ENCODE measurements at places on chromosomes 16 and 17.
A peak's percentile ranks its signal among the peaks of the same experiment; 100 is the strongest.

DNA sequence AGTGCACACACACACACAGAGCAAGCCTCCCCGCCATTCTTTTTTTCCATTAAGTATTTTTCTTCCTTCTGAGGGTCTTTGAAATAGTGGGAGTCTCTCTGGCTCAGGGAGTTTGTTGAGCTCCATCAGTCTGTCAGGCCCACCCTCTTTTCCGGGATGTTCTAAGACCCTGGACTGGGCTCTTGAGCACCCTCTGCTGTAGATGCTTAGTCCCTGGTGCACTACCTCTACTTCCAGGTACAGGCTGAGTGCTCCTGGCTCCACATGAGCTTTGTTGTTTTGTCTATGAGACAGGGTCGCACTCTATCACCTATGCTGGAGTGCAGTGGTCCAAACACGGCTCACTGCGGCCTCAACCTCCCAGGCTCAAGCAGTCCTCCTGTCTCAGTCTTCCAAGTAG lies 20.7 kb downstream of the LIMD2 start:
- DNase-seq, result no peak

DNA sequence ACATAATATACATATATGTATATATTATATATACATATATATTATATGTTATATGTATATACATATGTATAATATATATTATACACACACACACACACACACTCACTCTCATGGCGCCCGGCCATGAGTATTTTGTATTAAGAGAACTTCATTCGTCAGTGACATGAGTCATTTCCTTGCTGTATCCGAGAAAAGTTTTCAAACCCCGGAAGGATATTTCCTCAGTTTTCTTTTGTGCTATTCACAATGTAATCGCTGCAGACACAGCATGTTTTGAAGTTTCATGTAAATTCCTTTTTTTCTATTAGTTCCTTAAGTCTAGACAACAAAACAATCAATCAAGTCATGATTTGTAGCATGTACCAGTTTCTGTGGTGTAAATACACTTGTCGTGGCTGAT lies 33.3 kb downstream of the OR1D5 start:
- DNase-seq, result peak; percentile 17

DNA sequence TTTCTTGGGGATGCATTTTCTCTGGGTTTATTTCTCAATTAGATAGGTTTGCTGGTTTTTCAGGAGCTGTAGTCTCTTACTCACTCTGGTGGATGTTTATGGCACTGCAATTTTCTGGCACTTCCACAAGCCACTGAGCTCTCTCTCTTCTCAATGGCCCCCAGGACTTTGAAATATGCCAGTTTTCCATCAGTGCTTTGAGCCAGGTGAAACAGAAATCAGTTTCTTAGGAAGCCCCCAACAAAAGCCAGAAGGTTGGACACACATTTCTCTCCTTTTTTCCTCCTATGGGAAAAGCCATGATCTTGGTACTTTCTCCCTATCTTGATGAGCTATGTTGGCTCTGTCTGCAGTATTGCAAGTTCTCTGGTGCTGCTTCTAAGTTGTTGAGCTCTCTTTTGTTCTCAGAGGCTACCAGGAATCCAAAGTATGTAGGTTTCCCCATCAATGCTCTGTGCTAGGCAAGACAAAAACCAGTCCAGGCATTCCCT lies 90.7 kb upstream of the SMIM36 start:
- no peak for DNase-seq

- no peak for DNase-seq
Observed at GRCh38 chr16:87847467-87847784, 21.9 kb downstream of the SLC7A5 start.

- no peak for DNase-seq
Observed at GRCh38 chr17:43840814-43841213, 6.2 kb upstream of the CD300LG start.

- no peak for DNase-seq
Observed at GRCh38 chr17:49899191-49899485, 51.3 kb upstream of the TAC4 start.

GRCh38 chr16:69309316-69309715 lies 1.8 kb upstream of the VPS4A start:
- DNase-seq, result no peak

DNA sequence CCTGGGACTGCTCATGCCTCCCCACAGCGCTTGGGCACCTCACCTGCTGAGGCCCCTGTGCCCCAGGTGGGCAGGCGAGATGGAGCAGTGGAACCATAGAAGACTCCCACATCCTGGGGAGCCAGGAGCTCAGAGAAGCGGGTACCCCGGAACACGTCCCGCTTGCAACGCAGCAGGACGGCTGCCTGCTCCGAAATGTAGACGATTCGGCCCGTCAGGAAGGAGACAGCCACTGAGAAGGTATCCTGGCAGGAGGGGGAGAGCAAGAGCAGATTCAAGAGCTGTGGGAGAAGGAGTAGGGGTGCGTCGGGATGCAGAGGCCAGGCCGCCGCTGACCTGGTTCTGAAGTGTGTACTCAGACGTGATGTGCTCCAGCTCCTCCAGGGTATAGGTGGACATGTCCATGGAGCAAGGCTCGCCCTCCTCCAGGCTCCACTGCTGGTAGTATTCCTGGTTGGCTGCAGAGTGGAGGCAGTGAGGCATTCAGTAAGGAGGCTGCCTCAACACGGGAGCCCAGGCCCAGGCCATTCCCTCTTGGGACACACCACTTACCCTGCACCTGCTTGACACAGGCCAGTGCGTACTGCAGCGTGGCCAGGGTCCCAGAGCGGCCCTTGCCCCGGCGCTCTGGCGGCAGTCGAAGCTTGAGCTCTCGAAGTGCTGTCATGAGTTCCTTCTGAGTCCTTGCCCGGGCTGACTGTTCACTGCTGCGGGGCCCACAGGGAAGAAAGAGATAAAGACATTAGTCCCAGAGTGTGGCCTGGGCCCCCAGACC lies 2.6 kb downstream of the PER1 start:
- DNase-seq, result no peak

DNA sequence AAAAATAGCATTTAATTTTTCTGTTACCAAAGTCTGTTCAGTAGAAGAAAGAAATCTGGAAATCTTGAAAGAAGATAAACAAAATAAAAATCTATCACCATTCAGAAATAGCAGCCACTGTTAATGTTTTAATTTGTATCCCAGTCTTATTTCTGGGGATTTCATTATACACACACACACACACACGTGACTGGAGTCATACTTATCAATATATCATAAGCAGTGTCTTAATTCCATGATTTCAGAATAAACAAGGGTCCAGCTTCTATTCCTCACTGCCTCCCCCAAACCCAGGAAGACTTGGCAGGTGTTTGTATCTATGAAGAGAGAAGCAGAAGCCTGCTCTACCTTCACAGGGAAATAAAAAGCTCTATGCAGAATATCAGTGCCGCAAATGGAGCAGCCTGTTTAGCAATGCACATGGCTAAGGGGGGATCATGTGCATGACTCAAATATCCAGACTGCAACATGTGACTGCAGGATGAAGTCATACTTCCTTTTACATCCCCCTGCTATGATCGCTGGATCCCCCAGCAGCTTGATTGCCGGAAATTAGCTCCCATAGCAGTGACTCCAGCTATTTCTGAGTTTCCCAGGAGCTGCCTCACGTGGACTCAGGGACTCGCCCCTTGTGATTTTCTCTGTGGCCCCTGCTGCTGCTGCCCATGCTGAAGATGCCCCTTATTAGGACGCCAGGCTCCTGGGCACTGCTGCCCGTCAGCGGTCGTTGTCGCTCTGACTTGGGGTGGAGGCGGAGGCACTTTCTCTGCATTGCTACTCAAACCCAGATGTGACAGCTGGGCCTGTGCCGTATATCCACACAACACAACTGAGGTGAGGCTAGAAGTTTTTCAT lies 341.0 kb downstream of the CPPED1 start:
- DNase-seq, result no peak

GRCh38 chr17:41264599-41264998 lies 579 bp upstream of the KRTAP9-6 start:
- no peak for DNase-seq

DNA sequence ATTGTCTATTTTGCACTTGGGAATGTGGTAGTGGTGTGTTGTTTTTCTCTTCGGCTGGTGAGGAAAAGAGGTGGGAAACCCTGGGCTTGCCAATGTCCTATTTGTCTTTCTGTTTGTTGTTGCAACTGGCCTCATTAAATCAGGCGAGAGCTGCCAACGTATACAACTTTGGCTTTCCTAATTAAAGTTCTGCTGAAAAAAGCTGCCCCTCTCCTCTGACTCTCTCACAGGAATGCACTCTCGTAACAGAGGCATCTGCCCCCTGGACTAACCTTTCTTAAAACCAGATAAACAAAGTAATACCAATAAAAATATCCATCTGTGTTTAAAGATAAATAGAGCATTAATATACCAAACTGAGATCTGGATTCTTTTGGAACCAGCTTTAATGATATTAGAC lies 7.8 kb downstream of the CDRT15 start:
- no peak for DNase-seq

DNA sequence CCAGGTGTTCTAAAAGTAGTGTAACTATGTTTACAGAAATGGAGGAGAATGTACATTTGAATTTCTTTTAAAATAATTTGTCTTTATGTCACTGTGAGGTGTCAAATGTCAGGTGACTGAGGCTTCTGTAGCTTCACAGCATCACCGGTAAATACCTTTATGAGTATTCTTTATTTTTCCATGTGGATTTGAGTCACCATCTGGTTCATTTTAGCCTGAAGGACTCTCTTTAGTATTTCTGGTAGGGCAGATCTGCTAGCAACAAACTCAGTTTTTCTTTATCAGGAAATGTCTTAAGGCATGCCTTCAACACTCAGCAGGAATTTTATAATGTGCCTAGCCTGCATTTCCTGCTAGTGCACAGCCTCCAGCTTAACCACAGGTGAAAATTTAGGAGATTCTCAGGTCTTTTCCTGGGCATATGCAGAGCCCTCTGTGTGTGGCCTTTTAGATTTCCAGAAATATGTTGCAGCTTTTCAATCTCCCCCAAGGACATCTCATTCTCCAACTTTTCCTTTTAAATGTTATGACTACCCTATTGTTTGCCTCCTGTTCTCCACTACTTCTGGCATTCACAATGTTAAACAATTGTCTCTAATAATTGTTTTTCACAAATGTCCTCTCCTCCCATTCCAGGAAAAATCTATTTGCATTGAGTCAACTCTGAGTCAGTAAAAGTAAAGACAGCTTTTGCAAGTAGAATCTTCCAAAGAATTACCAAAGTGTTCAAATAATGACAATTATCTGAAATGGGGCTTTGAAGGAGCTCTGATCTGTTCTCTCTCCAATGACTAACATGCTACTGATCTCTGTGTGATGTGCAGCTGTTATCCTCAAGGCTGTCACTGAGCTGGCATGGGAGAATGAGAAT lies 239.4 kb upstream of the CPHXL start:
- no peak for DNase-seq

GRCh38 chr17:1227917-1228780 lies 42.1 kb upstream of the BHLHA9 start:
- no peak for DNase-seq

DNA sequence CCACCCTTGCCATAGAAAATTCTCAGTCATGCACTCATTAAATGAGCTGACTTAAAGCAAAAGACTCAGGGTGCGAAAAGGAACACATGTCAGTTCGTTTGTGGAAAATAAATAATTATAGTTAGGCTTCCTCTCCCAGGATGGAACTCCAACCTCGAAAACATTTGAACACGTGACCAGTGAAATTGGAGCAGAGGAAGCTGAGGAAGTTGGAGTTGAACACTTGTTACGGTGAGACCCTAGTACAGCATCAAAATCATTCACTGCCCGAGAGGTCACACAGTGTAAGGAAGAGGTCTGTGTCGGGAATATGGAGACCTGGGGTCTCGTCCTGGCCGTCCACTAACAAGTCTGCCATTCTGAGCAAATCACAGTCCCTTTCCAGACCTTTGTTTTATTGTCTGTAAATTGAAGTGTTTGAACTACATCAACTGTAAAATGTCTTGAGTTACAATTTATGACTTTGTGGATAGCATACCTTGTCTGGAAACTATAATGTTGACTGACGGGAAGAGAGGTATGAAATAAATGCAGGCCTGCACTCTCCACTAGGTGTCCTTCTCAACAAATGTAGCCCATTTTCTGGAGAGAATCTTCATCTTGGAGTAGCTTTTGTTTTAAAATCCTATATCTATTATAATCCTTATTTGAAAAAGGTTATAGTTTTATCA lies 7.7 kb downstream of the PSMD7 start:
- no peak for DNase-seq

- no peak for DNase-seq
Observed at GRCh38 chr16:30456302-30456701, 10.6 kb upstream of the SEPHS2 start.

- DNase-seq, result no peak
Observed at GRCh38 chr16:635573-636205, 416 bp downstream of the METTL26 start.

DNA sequence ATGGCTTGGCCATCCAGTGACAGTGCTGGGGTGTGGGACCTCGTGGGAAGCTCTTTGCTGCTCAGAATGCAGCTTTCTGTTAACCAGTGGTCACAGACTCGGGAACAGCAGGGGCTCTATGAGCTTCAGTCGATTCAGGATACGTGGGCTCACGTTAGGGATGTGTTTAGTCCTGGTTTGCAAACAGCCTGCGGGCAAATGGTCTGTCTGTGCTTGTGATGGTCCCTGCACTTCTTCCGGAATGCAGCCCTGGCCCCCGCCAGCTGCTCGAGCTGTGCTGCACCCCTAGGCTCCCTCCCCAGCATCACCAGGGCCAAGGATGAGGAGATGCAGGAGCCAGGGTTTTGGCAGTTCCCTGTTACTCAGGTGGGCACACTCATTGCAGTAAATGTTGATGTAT lies 172.8 kb upstream of the CHMP6 start:
- no peak for DNase-seq

GRCh38 chr17:40499551-40500189 lies 1.8 kb downstream of the TNS4 start:
- DNase-seq, result no peak

- DNase-seq, result no peak
Observed at GRCh38 chr16:27198451-27199234, 4.7 kb upstream of the KDM8 start.

- no peak for DNase-seq
Observed at GRCh38 chr16:55672471-55672870, 16.7 kb downstream of the SLC6A2 start.

- DNase-seq, result no peak
Observed at GRCh38 chr16:64989050-64989449, 132.8 kb downstream of the CDH11 start.
